ENCODE measurements at places on chromosomes 16 and 17. TPM values are rescaled to one million over a fixed set of nuclear protein-coding genes. Genes with fewer than 3 reads are reported as not detected.

DNA sequence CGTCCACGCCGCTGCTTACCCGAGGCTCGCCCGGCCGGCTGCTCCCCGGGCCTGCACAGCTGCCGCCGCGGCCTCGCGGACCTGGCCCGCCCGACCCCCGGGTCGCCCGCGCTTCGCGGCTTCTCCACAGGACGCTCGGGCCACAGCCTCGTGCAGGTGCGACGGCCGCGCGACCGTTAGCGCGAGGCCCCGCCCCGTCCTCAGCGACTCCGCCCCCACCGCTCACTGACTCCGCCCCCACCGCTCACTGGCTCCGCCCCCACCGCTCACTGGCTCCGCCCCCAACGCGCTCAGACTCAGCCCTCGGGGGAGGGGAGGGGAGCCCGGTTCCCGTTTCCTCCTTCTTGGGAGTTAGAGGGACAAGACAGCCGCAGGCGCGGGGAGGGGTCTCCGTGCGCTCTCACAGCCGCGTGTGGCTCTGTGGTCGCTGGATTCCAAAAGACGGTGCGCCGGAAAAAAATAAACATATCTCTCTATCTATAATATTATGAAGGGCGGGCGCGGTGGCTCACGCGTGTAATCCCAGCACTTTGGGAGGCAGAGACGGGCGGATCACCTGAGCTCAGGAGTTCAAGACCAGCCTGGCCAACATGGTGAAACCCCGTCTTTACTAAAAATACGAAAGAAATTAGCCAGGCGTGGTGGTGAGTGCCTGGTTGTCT lies at the start of gene MEIOB:
TSS of gene MEIOB (minus strand) at position 191 of the 662 bp plus-strand sequence. CDS start 3,989 bp downstream, outside the sequence.
- no peak for DNase-seq

DNA sequence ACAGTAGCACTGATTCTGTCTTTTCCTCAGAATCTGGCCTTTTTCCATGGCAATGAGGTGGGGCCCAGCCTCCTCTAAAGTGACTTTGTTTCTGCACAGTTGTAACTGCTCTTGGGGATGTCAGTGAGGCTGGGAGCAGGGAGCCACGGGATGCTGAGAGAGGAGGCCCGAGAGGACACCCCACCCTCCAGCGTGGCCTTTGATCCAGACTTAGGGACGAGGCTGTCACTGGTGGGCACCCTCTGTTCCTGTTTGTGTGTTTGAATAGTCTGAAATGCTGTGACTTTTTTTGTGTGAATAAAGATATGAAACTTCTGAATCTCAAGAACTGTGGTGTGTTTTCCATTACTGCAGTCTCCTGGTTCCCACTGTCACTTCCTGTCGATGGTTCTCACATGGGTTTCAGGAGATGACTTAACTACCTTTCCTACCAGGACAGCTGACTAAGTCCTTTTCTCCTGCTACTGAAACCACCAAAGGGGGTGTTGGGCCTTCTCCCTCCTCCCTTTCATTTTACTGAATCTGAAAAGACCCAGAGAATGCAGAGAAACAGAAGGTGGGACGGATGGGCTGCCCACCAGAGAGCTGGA lies 18.6 kb downstream of the KCTD2 start:
- no peak for DNase-seq

GRCh38 chr16:8886593-8887430 lies 4.7 kb downstream of the LITAFD start:
- no peak for DNase-seq

GRCh38 chr17:45319239-45319703 lies 2.5 kb upstream of the MAP3K14 start:
- no peak for DNase-seq

TIGD7 gene
- polyA plus RNA-seq, result 2.0 TPM

WSCD1 gene
- polyA plus RNA-seq, result 1.0 TPM

Measured in BJ (cell line).